ENCODE measurements at places on chromosomes 4 and X. TPM values are rescaled to one million over a fixed set of nuclear protein-coding genes. Genes with fewer than 3 reads are reported as not detected.

The FOXP3 gene
- total RNA-seq = not detected

The CACNA1F gene
- total RNA-seq = 0.08 TPM

The CSAG2 gene
- not detected for total RNA-seq

DNA sequence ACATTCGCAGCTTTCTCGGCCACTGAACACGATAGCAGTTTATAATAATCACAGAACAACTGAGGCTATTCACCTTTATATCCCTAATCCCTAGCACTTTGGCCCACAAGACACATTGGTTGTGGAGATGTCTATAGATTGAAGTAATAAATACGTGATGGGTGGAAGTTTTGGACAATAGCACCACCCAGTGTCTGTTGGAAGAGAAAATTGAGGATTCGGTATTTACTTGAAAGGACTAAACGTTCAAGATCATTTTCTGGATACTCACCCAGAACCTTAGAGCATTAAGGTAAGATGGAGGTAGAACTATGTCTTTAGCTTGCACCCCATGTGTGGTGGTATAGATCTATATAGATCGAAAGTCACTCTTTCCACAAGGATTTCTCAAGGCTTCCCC lies 787 bp upstream of the TMSB15A start:
- H3K36me3 ChIP-seq = no peaks in the 10 kb centered on the region
- H3K27me3 ChIP-seq = peaks cover 31% of the 10 kb centered on the region
- no peak overlapping the region for H3K27ac ChIP-seq

DNA sequence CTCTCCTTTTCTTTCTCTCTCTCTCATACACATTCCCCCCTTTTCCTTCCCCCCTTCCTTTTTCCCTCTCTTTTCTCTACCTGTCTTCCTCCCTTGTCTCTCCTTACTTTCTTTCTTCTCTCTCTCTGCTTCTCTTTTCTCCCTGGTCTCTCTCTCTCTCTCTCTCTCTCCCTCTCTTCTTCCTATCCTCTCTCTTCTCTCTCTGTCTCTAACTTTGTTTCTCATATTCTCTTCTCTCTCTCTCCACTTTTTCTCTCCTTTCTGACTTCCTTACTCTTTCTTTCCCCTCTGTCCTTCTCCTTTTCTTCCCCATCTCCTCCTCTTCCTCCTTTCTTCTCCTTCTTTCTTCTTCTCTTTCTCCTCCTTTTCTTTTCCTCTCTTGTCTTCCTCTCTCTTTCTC lies 103.4 kb downstream of the ARSF start:
- H3K27ac ChIP-seq = no peak overlapping the region
- no peaks in the 10 kb centered on the region for H3K4me1 ChIP-seq
- H3K36me3 ChIP-seq = no peaks in the 10 kb centered on the region
- no peaks in the 10 kb centered on the region for H3K27me3 ChIP-seq
- H3K4me3 ChIP-seq = no peak overlapping the region
- DNase-seq = no peak

All from left ventricle myocardium inferior (tissue), 1 donor.